ENCODE measurements at places on chromosomes 3 and 15.

- DNase-seq, result no peak
These were observed 1.1 kb upstream of the UTS2B start for GRCh38 chr3:191331388-191331787.

DNA sequence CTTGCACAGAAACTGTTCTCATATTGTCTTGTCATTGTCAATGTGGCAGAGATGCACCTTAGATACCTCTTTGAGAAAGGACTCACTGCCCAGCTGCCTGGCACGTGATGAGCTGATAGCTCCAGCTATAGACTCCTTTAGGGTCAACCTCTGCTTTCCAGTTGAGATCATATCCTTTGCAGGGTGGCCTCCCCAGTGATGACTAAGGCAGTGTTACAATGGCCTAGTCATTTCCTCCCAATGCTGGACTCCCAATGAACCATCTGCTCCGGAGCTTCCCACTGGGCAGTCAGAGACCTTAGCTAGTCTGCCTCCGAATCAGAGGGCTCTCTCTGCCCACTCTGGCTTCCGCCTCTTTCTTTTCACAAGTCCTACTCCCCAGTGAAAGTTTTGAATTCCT, 79.5 kb downstream of the CHRD start:
- no peak for DNase-seq

GRCh38 chr3:166111562-166111961, 274.3 kb upstream of the BCHE start:
- DNase-seq, result no peak

- no peak for DNase-seq
These were observed 252.9 kb downstream of the EBLN2 start for GRCh38 chr3:73314151-73314951.

- DNase-seq, result no peak
These were observed 8.1 kb downstream of the SPATA12 start for GRCh38 chr3:57068437-57069089.

DNA sequence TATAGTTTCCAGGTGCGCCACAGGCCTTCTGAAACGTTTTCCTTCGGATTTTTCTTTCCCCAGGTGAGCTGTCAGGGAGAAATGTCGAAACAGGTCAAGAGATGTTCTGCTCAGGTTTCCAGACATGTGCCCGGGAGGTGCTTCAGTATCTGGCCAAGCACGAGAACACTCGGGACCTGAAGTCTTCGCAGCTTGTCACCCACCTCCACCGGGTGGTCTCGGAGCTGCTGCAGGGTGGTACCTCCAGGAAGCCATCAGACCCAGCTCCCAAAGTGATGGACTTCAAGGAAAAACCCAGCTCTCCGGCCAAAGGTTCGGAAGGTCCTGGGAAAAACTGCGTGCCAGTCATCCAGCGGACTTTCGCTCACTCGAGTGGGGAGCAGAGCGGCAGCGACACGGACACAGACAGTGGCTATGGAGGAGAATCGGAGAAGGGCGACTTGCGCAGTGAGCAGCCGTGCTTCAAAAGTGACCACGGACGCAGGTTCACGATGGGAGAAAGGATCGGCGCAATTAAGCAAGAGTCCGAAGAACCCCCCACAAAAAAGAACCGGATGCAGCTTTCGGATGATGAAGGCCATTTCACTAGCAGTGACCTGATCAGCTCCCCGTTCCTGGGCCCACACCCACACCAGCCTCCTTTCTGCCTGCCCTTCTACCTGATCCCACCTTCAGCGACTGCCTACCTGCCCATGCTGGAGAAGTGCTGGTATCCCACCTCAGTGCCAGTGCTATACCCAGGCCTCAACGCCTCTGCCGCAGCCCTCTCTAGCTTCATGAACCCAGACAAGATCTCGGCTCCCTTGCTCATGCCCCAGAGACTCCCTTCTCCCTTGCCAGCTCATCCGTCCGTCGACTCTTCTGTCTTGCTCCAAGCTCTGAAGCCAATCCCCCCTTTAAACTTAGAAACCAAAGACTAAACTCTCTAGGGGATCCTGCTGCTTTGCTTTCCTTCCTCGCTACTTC, 3.8 kb downstream of the BHLHE40 start:
- DNase-seq, result no peak

- DNase-seq, result no peak
These were observed 31.6 kb upstream of the ZNF770 start for GRCh38 chr15:35019404-35020327.

DNA sequence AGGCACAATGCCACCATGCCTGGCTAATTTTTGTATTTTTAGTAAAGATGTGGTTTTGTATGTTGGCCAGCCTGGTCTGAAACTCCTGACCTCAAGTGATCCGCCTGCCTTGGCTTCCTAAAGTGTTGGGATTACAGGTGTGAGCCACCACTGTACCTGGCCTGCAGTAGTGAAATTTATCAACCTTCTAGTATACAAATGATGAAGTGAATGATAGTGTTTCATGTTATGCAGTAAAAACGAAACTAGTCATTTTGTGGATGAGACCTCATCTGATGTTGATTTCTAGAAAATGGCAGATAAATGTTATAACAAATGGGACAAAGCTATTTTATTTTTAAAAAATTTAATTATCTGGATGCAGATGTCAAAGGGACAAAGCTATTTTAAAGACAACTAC, 32.9 kb downstream of the NXPE3 start:
- DNase-seq, result no peak

DNA sequence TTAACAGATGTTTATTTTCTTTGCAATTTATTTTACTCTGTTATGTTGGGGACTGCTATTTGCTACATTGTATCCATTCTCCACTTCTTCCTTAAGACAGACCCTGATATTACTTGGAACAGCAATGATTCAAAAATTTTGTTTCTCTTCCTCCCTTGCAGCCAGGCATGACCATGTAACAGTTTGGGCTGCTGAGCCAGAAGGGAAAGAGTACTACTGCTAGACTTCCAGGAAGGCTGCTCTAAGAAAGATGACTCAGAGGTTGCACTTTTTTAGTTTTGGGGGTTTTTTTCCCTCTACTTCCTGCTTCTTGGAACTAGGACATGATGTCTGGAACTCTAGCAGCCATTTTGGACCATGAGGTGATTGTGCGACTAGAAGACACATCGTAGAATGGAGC, 10.3 kb downstream of the PRR20G start:
- no peak for DNase-seq

- no peak for DNase-seq
These were observed 191.9 kb downstream of the STT3B start for GRCh38 chr3:31724651-31725050.

DNA sequence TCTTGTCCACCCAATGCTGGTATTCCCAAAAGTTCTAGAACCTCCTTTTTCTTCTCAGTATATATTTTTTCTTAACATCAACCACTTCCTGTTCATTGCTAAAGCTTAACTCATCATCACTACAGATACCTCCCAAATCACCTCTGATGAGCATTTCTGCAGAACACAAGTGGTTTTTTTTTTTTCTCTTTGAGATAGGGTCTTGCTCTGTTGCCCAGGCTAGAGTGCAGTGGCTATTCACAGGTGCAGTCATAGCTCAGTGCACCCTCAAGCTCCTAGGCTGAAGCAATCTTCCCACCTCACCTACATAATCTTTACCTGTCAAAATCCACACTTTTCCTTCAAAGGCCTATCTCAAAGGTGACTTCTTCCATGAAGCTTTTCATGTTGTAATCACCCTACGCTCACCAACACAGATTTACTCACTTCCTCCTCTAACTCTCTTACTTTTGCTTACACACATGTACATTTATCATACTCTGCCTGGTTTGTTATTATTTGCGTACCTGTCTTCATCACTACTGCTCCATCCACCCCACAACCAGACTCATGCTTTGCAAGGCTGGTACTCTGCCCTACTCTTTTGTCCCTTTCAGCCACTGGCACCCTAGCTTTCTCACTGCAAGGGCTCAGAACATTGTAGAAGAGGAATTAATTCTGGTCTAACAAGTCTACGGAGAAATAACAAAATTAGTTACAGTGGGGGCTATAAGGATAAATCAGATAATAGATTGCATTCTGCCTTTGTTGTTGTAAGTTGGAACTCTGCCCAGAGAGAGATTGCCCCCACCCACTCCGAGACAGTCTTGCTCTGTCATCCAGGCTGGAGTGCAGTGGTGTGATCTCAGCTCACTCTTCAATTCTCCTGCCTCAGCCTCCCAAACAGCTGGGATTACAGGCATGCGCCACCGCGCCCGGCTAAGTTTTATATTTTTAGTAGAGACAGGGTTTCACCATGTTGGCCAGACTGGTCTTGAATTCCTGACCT, 27.5 kb downstream of the HERC1 start:
- no peak for DNase-seq

DNA sequence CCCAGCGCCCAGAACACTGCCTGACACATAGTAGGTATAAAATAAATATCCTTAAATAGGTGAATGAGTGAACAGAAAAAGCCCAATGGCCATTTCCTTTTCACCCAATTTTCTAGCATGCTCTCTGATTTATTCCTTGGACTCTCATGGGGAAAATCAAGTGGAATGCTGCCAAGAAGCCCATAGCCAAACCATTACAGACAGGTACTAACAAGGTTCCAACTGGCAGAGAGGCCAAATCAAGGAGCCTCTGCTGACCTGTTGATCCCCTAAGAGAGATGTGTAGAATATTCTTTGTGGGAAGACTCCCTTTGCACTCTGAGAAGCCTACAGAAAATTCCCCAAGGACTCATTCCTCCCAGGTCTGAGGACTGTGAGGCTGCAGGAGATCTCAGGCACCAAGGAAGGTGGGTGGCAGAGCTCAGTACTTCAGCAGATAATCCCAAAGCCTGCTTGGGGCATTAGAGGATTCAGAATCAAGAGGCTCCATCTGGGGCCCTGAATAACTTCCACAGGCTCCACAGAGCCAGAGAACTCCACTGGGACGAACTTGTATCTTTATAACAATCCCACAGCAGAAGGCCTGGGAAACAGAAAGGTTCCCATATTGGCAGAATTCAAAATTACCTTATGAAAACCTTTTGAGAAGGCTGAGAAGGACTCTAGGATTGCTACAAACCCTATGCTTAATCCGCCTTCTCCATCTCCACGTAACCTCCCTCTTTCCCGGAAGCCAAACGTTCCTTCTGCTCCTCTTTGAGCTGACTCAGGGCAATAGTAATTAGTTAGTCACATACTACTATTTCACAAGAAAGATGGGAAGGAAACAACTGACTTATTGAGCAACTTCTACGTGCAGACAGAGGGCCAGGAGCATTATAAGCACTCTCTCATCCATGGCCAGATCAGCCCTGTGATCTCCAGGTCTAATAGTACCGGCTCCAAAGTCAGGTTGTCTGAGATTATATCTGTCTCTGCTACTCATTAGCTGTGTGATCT, 34.5 kb downstream of the PRICKLE2 start:
- DNase-seq, result no peak

GRCh38 chr3:179321668-179322285, 1.1 kb upstream of the ZNF639 start:
- DNase-seq, result no peak

DNA sequence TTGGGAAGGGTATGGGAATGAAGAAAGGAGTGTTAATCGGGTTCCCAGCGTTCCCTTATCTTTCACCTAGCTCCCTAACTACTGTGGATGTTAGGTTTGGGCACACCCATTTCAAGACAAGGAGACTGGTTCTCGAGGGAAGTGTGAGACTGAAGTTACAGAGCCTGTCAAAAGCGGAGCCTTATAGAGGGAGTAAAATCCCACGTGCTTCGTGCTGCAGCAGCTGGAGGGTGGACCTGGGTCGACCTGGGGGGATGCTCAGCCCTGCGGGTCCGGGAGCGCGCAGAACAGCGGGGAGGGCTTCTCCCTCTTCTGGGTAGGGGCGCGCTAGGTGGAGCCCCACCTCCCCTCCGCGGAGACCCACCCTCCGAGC, 314 bp upstream of the TMED3 start:
- no peak for DNase-seq

- DNase-seq, result no peak
These were observed 56.2 kb upstream of the GLCE start for GRCh38 chr15:69104050-69104750.

DNA sequence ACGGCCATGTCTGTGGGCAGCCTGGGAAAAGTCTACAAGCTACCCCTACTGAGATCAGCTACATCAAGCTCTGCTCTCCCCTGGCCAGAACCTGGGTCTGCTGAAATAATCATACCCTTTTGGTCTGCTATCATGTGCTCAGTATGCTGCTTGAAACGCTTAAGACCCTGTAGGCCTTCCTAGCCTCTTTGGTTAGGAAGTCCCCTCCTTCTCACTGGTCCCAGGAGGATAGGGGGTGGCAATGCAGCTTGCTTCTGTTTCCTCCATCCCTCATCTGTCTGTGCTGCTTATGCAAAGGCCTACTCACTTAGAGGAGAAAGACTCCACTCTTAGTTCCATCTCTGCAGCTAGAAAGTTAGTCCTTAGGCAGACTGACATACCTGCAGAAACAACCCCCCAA, 118.2 kb upstream of the RASGRP1 start:
- DNase-seq, result no peak

All from stimulated activated CD8-positive, alpha-beta memory T cell treated with anti-CD3 and anti-CD28 coated beads, Interleukin-4, amount 100 ng/mL, for 4 hours (primary cell).